ENCODE measurements at places on chromosomes 2 and 18. TPM values are rescaled to one million over a fixed set of nuclear protein-coding genes. Genes with fewer than 3 reads are reported as not detected.

GRCh38 chr18:45163871-45164270, 451.4 kb upstream of the SLC14A2 start:
- DNase-seq, result no peak

LCT gene
- total RNA-seq, result not detected

- DNase-seq, result no peak
These were observed 25.3 kb upstream of the TNS1 start for GRCh38 chr2:218028189-218028495.

SULT1C4 gene
- not detected for total RNA-seq

DNA sequence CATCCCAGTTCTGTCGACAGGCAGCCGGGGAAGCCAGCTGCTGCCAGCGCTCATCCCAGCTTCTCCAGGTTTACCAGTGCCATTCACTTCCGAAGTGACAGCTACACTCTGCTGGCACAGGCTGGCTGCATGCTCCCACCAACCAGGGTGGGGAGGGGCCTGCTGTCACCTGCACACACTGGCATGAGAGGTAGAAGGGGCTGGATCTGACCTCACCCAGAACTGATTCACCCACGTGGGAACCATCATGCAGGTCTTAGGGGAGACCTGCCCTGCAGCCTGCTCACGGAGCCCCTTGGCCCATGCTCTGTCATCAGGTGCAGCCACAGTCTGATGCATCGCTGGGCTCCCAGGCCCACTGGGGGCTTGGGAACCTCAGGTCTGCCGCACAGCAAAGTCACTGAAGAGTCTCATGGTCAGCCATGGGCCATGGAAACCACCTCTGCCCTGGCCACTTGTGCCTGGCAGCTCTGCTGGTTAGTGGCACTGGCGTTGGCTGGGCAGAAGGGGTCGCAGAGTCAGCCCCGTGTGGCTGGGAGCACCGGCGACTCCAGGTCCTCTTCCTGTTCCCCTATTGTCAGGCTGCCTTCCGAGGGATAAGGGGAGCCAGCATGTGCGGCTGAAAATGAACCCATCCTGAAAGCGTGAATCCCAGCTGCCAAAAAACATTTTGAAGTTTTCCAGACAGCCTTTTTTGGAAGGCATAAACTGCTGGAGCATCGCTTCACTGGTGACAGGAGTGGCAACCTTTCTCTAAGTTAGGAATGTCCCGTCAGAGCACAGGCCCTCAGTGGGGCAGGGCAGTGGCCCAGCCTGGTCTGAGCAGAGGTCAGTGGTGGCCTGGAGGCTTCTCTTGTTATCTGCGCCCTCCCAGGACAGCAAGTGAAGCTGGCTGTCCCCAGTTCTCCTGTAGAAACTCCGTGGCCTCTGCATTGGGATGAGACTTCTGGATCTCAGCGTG, 157.8 kb downstream of the SEPTIN10 start:
- DNase-seq, result no peak

DNA sequence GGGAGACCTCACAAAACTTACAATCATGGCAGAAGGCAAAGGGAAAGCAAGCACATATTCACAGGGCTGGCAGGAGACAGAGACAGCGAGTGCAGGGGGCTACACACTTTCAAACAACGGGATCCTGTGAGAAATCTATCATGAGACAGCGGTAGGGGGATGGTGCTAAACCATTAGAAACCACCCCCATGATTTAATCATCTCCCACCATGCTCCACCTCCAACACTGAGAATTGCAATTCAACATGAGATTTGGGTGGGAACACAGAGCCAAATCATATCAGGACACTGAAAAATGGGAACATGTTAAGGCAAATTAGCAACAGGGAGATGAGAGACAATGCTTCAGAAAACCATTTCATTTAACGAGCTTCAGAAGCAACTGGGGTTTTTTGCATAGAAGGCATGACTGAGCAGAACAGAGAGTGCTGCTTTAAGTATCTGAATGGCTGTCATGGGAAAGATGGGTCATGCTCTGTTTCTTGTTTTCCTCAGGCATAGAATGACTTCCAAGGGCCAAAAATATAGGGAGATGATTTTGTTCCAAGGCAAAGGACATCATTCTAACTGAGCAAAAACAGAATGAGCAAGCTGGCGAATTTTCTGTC, 100.8 kb upstream of the MAP2 start:
- no peak for DNase-seq

- peak; percentile 47 for DNase-seq
These were observed 999 bp downstream of the INSIG2 start for GRCh38 chr2:118089139-118089800.

GRCh38 chr2:171416009-171416926, 17.5 kb downstream of the METTL8 start:
- DNase-seq, result peak; percentile 92

GRCh38 chr2:101435001-101435862, 39.7 kb downstream of the RFX8 start:
- DNase-seq, result peak; percentile 22

PSMA8 gene
- 0.15 TPM for total RNA-seq

DNA sequence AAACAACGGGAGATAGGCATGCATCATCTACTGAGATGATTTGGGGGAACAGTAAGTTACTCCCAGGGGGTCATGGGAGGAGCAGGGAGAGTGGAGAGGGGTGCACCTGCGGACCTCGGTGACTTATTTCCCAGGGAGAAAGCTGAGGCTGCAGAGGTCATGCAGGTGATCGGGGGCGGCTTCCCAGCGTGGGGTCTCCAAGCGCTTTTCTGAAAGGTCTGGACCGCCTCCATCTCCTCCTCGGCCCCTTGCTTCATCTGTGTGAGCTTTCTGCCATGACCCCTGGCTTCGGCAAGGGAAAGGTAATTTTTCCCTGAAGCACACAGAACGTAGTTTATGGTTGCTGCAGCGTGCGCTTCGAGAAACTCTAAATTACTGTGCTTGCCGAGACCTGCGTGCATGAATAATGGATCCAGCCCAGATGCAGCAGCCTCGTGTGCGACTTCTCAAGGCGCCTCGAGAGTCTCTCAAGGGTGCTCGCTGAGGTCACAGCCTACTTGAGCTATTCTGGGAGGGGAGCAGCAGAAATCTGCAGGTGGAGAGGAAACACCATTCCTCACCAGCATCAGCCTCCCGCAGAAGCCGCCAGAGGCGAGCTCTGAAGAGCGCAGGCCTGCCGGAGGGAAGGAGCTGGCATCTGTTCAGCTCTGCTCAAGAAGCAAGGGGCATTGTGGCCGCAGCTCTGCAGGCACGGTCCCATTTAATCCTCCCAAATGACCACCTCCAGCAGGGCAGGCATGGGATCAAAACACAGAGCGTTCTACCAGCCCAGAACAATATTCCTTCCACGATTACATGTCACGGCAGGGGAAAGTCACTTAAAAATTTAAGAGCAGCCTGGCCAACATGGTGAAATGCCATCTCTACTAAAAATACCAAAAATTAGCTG, 308.4 kb upstream of the MYT1L start:
- no peak for DNase-seq

GRCh38 chr2:11411768-11412448, 54.1 kb downstream of the E2F6 start:
- DNase-seq, result peak; percentile 55

GRCh38 chr2:112220186-112220585, 34.7 kb downstream of the ZC3H8 start:
- no peak for DNase-seq

DSC2 gene
- total RNA-seq, result not detected

DNA sequence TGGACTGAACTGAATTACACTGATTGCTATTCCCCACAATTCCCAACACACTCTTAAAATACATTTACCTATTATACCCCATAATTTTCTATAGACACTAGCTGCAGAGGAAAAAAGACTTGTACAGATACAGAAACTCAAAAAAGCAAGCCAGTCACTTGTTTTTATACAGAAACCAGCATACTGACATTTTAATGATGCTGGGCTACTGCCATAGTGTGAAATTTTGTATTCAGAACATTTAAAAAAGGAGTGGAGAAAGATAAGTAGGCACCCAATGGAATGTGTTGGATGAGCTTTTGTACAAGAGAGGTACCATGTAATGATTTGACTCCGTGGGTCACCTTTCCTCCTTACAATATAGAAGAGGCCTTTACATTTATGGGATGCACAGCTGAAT, 740.1 kb downstream of the PLCL1 start:
- DNase-seq, result no peak

EDAR gene
- total RNA-seq, result not detected

DNA sequence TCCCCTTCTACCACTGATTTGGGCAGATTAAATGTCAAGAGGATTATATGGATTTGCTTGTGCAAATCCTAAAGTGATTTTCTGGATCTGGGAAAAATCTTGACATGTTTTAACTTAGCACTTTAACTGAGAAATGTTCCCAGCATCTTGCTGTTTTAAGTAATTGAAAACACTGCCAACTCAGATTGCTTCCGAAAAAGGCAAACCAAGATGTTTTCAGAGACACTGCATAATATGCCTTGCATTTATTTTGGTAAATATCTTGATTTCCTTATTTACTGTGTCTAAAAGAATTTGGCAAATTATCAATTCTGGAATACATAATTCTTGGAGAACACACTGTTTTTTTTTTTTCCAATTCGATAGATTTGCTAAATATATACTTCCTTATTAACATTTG, 385.0 kb upstream of the FAM98A start:
- no peak for DNase-seq

DNA sequence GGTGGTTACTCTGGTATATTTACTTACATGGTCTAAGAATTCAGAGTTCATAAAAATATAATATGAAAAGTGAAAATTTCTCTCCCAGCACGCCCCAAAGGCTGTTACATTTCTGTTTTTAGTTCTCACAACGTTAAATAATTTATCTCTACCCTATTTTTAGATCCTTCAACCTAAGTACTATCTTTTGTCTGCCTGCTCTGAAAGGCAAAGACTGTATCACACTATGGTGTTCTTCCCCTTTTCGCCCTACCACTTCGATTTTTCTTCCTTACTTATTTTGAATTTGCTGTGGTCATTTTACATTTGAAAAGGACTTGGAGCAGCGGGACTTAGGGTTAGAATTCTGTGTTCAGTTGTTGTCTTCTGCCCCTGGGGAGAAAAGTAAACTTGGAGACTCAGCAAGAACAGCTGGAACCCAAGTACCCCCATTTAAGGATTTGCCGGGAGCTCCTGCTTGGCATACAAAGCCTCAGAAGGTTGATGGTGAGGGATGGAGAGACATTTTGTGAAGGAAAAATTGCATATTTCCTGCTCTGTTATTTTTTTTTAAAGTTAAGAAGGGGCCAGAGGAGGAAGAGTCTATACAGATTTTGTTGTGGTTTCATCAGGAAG, 19.0 kb downstream of the ADAM23 start:
- DNase-seq, result no peak

DNA sequence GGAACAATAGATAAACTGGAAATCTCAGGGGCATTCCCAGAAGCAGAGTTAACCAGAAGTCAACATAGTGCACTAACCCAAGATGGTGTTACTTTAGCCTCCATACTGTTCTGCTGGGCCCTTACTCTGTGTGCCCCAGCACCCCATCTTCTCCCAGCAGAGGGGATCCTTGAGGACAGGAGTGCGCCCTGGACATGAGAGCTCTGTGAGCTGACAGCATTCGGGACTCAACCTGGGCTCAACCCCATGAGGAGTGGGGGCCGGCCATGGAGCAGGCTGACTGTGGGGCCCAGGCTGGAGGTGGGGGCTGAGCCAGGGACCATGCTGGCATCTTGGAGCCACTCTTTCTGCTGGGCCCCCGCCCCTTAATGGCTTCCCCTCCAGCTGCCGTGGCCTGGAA, 156.3 kb upstream of the HS6ST1 start:
- DNase-seq, result no peak

DNA sequence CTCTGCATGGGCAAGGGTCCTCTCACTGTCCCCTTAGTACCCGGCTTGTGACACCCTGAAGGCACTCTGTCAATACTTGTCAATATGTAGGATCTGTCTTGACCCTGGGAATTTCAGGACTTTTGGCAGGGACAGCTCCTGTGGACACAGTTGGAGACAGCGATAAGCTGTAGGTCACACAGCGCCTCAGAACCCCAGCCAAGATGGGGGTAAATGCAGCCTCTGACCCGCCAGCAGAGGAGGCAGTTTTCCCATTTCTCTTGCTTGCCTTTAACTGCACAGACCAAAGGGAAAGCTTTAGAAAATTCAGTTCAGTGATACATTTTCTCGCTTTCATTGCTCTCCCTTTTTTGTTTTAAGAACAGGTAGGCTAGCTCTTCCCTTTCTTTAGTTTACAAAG, 54.8 kb upstream of the KLHL29 start:
- DNase-seq, result peak; percentile 9

MTCL1 gene
- 28.2 TPM for total RNA-seq

DNA sequence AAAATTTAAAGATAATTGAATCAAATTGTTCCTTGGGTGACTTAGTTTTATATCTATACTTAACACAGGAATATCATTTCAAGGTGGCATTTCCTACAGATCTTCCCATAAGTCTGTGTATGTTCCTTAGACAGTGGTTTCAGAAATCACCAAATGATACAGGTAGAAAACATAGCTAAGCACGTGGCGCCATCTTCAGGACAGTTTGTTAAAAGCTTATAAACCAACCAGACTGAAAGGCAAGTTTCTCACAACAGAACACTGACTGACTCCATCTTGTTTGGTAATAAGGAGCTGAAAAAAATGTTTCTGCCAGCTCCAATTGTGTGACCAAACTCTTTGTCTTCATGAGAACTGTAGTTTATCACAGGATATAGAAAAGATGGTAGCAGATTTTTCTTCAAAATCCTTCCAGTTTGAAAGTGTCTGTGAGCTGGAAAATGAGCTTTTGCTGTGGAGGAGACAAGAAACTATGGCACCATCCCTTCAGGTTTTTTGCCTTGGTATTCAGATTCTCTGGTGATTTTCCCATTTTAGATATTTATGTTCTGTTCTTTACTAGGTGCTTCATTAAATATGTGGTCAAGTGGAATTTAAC, 34.8 kb upstream of the NEUROD1 start:
- peak; percentile 78 for DNase-seq

SGPP2 gene
- total RNA-seq, result 0.05 TPM

ANKRD30BL gene
- not detected for total RNA-seq

DNA sequence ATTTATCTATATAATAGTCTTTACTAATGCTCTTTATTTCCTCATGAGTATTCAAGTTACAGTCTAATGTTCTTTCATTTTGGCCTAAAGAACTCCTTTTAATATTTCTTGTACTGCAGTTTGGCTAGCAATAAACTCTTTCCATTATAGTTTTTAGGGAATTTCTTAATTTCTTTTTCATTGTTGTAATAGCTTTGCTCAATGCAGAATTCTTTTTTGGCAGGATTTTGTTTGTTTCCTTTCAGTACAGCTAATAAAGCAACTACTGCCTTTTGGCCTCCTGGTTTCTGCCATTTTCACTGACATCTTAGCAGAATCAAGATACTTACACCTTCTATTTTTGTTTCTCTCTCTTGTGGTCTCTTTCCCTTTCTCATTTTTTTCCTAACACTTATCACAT, 390.4 kb upstream of the RGPD4 start:
- DNase-seq, result no peak

DNA sequence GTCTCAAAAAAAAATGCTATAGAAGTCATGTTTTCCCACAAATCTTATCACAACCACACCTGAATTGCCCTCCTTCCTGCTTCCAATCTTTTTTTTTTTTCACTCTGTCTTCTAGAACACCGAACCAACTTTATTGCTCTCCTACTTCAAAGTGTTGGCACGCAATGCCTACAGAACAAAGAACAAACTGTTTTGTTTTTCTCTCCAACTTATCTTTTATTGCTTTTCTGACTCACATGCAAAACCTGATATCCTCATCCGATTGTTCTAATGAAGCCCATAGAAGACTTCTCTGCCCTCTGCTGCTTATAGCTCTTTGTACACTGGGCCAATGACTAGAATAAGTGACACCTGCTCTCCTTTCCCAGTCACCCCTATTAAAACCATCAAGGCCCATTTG, 602.8 kb downstream of the EPHA4 start:
- DNase-seq, result peak; percentile 29

- DNase-seq, result no peak
These were observed 273.3 kb downstream of the GLI2 start for GRCh38 chr2:121008975-121009374.

- DNase-seq, result peak; percentile 92
These were observed 16.7 kb upstream of the MRO start for GRCh38 chr18:50836521-50836957.

HOXD8 gene
- total RNA-seq, result 0.49 TPM

Data from M059J (cell line).